ENCODE measurements at places on chromosomes 13 and 19.

DNA sequence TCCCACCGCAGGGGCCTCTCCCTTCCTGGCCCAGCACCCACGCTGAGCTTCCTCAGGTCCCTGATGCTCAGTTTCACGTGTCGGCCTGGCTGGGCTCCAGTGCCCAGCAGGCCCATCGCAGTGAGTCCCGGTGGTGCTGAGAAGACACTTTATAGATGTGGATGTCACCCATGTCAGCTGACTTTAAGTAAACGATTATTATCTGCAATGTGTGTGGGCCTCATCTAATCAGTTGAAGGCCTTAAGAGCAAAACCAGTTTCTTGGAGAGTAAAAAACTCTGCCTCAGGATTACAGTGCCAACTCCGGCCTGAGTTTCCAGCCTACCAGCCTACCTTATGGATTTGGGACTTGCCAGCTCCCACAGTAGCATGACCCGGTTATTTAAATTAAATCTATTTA is 17.3 kb upstream of the SMIM17 start:
- no peak for DNase-seq

GRCh38 chr13:24389506-24389905 is 80.1 kb downstream of the C1QTNF9 start:
- no peak for DNase-seq

DNA sequence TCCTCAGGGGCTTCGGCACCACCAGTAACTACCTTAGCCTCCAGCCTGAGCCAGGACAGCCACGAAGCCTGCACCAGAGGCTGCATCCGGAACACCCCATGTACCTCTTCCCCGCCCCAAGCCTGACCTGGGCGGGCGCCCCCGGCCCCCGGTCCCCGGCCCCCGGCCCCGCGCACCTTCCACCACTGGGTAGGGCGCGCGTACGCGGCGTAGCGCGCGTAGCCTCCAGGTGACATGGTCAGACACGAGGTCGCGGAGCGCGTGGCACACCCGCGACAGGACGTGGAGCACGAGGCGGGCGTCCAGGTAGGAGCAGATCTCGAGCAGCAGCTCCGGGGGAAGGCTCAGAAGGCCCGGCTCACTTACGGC is 450 bp downstream of the FBXW9 start:
- DNase-seq, result no peak

- no peak for DNase-seq
Measured at GRCh38 chr19:6086068-6086788, 24.1 kb downstream of the RFX2 start.
